ENCODE measurements at places on chromosomes 6 and 20. TPM values are rescaled to one million over a fixed set of nuclear protein-coding genes. Genes with fewer than 3 reads are reported as not detected.

GRCh38 chr6:102485480-102485879 is 1092.0 kb downstream of the GRIK2 start:
- no peak for DNase-seq

DNA sequence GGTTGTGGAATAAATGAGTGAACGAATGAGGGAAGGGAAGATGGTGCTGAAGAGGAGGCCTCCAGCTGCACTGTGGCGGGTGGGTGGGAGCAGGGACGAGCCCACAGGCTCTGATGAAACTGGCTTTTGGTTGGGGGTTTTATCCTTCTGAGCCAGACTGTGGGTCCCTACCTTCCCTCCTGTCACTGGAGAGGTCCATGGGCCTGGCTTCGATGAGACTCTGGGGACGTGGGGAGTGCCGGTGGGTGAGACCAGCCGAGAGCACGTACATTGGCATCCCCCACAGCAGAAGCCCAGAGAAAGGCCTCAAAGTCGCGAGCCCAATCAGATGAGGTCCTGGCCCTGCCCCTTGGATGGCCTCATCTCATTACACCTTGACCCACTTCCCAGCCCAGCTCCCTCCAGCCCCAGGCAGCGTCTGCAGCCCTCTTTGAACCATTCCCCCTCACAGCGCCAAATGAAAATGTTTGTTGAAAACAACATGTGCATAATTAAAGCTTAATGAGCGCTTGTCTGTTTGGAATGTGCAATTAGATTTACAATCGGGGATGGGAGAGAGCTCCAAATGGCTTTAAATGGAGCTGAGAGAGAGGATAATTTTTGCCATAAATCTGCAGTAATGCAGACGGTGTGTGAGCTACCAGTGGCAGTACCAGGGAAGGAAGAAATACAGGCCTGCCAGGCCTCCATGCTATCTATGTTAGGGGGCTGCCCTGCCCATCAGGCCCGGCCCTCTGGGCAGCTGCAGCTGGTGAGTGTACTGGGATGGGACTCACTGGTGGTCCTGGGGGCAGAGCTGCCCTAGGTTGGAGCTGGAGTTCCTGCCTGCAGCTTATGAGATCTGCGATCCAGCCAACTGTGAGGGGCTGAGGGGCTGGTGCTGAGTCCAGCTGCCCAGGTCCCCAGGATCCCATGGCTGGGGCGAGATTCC is 47.2 kb downstream of the TOX2 start:
- no peak for DNase-seq

GRCh38 chr20:13874394-13875157 is 89.7 kb downstream of the NDUFAF5 start:
- DNase-seq = no peak

DNA sequence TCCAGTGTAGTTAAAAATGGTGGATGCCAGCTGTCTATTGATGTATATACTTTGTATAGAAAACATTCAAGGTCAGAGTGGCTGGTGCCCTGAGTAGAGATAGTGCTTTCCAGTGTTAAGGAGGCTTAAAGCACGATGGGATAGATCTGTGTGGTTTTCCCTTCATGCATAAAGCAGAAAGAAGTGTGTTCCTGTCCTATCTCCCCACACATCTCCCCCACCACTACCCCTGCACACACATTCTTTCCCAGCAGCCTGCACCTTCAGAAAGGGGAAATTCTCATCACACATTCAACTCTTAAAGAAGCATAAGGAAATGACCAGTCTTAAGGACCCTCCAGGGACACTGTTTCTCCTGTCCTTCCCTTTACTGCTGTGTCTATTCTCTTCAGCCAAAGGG is 221.7 kb upstream of the TAB2 start:
- no peak for DNase-seq

DNA sequence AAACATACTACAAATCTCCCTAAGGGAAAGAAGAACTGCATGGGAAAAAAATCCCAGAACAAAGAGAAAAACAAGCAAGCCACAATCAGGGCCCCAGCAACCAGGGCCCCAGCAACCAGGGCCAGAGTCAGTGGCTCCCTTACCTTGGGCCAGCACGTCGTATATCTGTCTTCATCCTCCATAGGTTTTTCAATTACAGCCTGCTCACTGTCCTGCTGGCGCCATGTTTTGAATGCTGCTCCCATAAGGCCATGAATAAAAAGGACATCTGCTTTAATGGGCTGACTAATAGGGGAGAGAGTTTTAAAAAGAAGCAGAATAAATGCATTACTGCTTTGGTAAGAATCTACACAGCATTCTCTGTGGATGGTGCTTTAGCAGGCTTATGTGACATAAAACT is 49.2 kb downstream of the SERAC1 start:
- no peak for DNase-seq

DNA sequence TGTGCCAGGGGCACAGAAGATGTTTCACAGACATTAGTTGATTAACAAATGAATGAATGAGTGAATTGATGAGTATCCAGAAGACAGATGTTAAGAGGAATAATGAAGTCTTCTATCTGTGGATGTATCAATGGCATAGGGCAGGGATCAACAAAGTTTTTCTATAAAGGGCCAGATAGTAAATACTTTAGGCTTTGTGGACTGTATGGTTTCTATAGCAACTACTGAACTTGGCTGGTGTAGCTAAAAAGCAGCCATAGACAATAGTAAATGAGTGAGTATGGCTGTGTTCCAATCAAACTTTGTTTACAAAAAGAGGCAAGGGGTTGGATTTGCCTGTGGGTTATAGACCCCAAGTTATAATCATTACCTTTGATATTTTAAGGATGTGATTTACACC is 144.0 kb downstream of the PRL start:
- DNase-seq = no peak

GRCh38 chr6:157151989-157152388 is 171.3 kb downstream of the TMEM242 start:
- no peak for DNase-seq

DNA sequence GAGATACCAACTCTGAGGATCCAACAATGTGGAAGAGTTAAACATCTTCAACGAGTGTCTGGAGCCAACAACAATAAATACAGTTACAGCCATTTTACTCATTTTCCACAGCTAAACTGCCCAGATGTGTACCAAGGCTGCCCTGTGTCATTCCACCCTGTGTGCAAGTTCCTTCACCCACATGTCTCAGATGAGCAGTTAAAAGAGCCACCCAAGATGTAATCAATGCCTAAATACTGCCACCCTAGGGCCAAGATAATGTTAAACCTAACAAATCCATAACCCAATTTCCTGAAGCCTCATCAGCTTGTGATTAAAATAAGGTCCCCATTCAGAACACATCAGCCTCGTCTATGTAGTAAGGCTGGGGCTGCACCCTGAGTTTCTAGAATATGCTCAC is 59.9 kb downstream of the GMDS start:
- no peak for DNase-seq

GRCh38 chr20:12358655-12359009 is 440.9 kb downstream of the BTBD3 start:
- DNase-seq = no peak

GRCh38 chr20:47878601-47879027 is 93.3 kb upstream of the SULF2 start:
- DNase-seq = no peak

DNA sequence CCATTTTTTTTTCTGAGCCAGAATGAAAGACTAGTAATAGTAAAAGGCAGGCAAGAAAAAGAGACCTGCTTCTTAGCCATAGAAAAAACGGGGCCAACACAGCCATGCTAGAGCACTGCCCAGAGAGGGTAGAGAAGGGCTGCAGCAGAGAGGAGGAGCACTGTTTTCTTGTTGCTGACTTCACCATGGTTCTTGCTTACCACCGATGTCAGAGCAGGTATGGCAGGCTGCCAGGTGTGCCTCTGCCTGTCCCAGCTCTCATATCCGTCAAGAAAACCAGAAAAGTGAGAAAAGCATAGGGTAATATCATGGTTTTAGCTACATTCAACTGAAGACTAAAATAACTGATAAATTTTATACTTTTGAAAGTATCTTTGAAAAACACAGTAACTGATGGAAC is 60.7 kb downstream of the DTNBP1 start:
- DNase-seq = no peak

GRCh38 chr20:38715646-38716045 is 8.6 kb upstream of the SLC32A1 start:
- no peak for DNase-seq

DNA sequence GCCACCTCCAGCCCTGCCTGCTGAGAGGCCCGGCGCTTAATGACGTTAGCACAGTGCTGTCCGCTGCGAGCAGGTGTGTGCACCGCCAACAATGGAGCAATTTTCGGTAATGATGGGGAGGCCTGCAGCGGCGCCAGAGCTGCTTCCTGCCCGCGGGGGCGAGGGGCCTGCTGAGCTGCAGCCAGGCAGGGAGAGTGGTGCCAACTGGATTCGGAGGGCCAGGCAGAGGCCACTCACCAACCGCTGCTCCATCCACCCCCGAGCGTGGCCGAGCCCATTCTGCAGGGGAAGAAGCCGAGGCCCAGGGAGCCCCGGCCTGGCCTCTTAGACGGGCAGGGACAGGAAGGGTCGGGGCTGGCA is 9.6 kb downstream of the HRH3 start:
- DNase-seq = no peak

GRCh38 chr20:9359561-9360308 is 154.7 kb upstream of the LAMP5 start:
- no peak for DNase-seq

DNA sequence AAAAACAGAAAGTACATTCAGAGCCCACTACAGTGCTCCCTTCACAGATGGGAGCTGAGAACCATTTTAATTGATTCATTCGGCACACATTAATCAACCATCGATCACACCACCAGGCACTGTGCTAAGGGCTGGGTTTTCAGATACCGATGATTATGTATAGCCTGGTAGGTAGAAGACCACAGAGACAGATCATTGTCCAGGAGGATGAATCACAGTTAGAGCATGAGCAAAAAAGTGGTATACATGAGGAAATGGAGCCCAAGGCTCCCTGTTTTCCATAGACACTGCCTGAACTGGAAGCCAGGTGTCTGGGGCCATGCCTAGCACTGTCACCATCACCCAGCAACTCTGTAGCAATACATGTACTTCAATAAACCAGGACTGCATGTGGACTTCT is 9.0 kb upstream of the PRDM1 start:
- no peak for DNase-seq

GRCh38 chr6:1596088-1596852 is 13.4 kb upstream of the FOXC1 start:
- no peak for DNase-seq

DNA sequence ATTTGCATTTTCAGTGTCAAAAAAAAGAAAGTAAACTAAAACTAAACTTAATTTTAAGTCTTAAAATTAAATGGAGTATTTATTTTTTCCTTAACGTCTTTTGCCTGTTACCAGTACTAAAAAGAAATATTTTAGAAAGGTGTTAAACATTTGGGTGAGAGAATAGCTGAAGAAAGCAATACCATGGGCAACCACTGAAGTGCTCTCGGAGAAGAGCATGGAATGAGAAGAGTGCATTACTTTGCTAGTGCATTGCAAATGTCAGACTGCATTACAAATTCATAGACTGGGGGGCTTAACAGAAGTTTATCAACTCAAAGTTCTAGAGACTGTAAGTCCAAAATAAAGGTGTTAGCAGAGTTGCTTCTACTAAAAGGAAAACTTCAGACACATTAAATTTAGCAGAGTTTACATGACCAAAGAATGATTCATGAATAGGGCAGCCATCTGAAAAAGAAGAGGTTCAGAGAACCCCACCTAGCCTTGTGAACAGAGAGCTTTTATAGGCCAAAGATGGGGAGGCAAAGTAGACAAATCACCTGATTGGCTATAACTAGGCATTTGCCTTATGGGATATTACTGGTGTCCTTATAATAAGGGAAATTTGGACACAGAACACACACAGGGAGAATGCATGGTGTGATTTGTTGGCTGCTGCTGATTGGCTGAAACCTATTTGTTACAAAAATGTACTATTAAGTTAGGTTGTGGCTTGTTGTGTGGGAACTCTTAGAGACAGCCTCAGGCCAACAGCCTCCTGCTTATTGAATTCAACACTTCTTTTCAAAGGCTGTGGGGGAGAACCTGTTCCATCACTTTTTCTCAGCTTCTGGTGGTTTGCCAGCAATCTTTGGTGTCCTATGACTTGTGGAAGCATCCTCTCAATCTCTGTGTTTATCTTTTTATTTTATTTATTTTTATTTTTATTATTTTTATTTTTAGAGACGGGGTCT is 106.7 kb upstream of the RREB1 start:
- DNase-seq = no peak

DNA sequence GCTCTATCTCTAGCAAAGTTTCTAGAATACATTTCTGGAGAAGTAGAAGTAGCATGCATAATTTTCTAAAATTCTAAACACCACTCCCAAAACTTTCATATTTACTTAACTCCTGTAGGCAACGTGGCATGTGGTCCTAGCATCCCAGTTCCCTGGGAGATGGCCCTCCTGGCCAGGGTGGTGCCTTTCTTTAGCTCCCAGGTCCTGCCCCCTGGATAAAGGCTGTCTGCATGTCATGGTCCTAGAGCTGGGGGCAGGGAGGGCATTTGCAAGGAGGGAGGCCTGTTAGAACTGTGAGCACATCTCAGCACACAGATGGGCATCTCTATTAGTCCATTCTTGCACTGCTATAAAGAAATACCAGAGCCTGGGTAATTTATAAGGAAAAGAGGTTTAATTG is 485.6 kb upstream of the SULF2 start:
- DNase-seq = no peak

GRCh38 chr6:34518669-34519365 is 37.3 kb downstream of the SPDEF start:
- DNase-seq = no peak

- DNase-seq = no peak
These were observed 391.8 kb downstream of the CDC5L start for GRCh38 chr6:44779130-44779826.

DNA sequence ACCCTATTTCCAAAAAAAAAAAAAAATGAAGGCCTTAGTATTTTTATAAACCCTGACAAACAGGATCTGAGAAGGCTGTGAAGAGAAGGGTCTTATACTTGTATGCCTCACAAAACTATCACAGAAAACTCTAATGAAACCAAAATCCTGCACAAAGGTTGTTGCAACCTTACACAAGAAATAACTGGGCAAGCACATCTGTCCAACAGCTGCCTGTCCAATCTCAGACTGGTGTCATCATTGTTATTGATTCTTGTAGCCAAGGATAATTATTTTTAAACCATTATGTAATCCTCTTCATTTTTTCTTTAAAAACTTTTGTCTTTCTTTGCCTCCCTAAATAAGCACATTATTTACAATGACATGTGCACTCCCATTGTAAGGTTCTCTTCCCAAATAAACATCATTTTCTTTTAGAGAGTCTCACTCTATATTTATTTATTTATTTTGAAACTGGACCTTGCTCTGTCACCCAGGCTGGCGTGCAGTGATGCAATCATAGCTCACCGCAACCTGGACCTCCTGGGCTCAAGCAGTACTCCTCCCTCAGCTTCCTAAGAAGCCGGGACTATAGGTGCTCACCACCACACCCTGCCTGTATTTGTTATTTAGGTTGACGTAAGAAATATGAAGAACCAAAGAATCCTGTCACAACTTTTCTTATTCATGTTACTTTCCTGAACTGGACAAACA is 697.1 kb downstream of the DOK5 start:
- no peak for DNase-seq

Gene STMND1
- not detected for total RNA-seq

Gene TRIM31
- not detected for total RNA-seq

Gene PRIM2
- 16.2 TPM for total RNA-seq

Gene CBLN4
- not detected for total RNA-seq

Gene PPP1R14C
- total RNA-seq = 37.0 TPM

Gene ZNF311
- 2.6 TPM for total RNA-seq

Gene POPDC3
- 0.58 TPM for total RNA-seq

Gene PNLDC1
- not detected for total RNA-seq

Gene PGC
- total RNA-seq = not detected

Gene DLK2
- total RNA-seq = not detected

Gene HLA-DOA
- 0.71 TPM for total RNA-seq

Gene PTK6
- total RNA-seq = 0.55 TPM

Gene MACROD2
- total RNA-seq = 0.79 TPM

Gene SIRPD
- not detected for total RNA-seq
